ENCODE measurements at places on chromosomes 4 and X.

DNA sequence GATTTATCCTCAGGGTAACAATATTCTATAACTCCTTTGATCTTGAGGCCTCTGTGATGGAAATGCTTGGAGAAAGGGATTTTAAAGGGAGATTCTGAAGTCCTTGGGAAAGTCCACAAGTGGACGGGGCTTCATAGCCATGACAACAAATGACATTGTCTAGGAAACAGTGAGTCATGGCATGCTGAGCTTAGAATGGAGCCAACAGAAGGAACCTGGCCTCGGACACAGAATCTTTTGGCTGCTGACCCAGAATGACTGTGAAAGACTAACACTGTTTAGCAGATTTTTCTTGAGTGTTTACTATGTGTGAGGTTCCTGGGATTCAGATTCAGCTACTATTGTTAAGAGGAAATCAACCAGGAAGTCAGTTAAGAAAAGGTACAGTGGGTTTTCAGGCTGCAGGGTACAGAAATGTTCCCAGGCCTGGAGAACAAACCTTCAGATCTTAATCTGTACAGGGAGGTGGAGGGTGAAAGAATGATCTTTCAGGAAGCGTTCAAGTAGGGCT, 18.1 kb upstream of the CXCL2 start:
- DNase-seq: peak; percentile 86

GRCh38 chr4:128191115-128191781, 96.4 kb downstream of the PGRMC2 start:
- peak; percentile 66 for DNase-seq

GRCh38 chr4:3684546-3684945, 81.6 kb upstream of the ADRA2C start:
- DNase-seq: no peak

GRCh38 chrX:38437093-38437492, 84.7 kb downstream of the OTC start:
- no peak for DNase-seq

GRCh38 chr4:185437809-185438208, 12.0 kb upstream of the UFSP2 start:
- no peak for DNase-seq

GRCh38 chr4:152684587-152684986, 4.8 kb upstream of the TMEM154 start:
- no peak for DNase-seq

- peak; percentile 0 for DNase-seq
Measured at GRCh38 chrX:126770179-126770578, 49.4 kb upstream of the PRR32 start.

- no peak for DNase-seq
Measured at GRCh38 chr4:48483006-48483776, at the start of gene SLC10A4. SLC10A4 (plus strand) TSS chr4:48483343; CDS start chr4:48483562, 219 bp downstream.

- DNase-seq: no peak
Measured at GRCh38 chrX:53580742-53581504, 105.6 kb downstream of the HUWE1 start.
